Endothelial cell of umbilical vein (primary cell): ENCODE measurements at places on chromosomes 7 and 10. TPM values are rescaled to one million over a fixed set of nuclear protein-coding genes. Genes with fewer than 3 reads are reported as not detected.

The HOXA6 gene
- 17.9 and 20.7 TPM in 2 replicates for total RNA-seq

The SKIDA1 gene
- 0.71 and 0.83 TPM in 2 replicates for total RNA-seq

DNA sequence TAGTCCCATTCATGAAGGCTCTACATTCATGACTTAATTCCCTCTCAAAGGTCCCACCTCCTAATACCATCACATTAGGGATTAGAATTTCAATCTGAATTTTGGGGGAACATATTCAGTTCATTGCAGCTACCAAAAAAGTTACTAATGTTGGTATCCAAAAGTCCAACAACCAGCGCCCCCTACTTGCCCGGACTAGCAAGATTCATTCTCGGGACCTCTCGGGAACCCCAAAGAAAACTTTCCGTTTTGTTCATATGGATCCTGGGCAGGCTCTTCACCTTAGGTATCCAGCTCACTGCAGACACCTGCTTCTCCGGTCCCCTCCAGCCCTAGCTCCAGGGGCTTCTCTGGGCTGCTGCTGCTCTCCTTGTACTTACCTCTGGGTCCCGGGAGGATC, 8.9 kb upstream of the GRK5 start:
- DNase-seq = no peak

GRCh38 chr7:12092499-12093130, 118.5 kb upstream of the TMEM106B start:
- no peak for DNase-seq

The PRPS1L1 gene
- total RNA-seq = not detected in 2 replicates

The MRLN gene
- total RNA-seq = not detected in 2 replicates

GRCh38 chr7:44279286-44279685, 46.1 kb downstream of the CAMK2B start:
- no peak for DNase-seq
